Activated CD8-positive, alpha-beta T cell treated with anti-CD3 and anti-CD28 coated beads, Interleukin-2, amount 10 ng/mL, durations not matched to agents 7 days and 5 days (primary cell): ENCODE measurements at places on chromosomes 12 and 14. TPM values are rescaled to one million over a fixed set of nuclear protein-coding genes. Genes with fewer than 3 reads are reported as not detected.

DNA sequence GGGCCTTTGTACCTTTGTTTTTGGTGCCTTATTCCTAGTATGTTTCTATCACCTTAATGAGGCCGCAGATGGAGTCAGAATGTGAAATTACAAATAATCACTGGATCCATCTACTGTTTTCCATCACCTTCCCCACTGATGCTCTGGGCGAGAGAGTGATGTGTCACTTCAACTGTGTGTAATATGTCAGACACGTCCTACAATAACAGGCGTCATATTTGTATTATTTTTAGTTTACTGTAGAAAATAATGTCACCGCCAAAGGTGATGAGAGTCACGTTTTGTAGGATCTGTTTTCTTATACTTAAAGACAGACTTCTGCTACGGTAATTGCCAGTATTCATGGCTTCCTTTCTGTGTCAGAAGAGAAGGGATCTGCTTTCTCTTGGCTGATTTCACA, 22.4 kb upstream of the P2RX4 start:
- H3K4me1 ChIP-seq = peaks cover 4% of the 10 kb centered on the region
- peaks cover 1% of the 10 kb centered on the region for H3K36me3 ChIP-seq
- H3K27me3 ChIP-seq = no peaks in the 10 kb centered on the region
- no peak for DNase-seq

DNA sequence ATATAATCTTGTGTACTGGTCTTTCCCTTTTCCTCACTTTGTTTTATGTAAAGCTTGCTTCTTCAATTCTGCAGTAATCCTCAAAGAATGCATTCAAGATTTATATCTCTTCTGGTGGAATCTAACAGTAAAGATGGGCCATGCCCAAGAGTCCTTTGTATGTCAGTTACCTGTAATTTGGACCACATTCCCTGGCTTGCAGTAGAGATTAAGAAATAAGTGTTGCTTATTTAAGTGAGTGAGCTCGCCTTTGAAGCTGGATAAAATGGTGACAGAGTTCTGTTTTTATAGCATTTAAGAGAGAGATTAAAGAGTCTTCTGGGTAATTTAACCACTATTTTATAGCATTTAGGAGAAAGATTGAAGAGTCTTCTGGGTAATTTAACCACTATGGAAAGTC, 262.1 kb upstream of the ATP2B1 start:
- no peak overlapping the region for H3K27ac ChIP-seq
- no peaks in the 10 kb centered on the region for H3K36me3 ChIP-seq
- no peak overlapping the region for H3K4me3 ChIP-seq
- no peaks in the 10 kb centered on the region for H3K27me3 ChIP-seq
- no peaks in the 10 kb centered on the region for H3K4me1 ChIP-seq

DNA sequence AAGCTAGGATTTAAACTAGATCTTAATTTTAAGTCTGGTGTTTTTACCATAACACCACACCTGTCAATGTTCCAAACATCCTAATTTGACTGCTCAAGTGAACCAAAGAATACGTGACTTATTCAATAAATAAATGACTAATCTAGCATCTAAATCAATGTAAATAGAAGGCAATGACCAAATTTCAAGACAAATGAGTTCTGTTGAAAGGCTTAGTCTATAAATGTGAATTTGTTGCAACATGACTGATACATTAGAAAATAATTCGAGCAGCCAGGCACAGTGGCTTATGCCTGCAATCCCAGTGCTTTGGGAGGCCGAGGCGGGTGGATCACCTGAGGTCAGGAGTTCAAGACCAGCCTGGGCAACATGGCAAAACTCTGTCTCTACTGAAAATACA, 15.1 kb downstream of the ZFC3H1 start:
- no peak overlapping the region for H3K4me3 ChIP-seq
- peaks cover 43% of the 10 kb centered on the region for H3K36me3 ChIP-seq
- no peak for DNase-seq
- no peaks in the 10 kb centered on the region for H3K27me3 ChIP-seq
- H3K27ac ChIP-seq = no peak overlapping the region

DNA sequence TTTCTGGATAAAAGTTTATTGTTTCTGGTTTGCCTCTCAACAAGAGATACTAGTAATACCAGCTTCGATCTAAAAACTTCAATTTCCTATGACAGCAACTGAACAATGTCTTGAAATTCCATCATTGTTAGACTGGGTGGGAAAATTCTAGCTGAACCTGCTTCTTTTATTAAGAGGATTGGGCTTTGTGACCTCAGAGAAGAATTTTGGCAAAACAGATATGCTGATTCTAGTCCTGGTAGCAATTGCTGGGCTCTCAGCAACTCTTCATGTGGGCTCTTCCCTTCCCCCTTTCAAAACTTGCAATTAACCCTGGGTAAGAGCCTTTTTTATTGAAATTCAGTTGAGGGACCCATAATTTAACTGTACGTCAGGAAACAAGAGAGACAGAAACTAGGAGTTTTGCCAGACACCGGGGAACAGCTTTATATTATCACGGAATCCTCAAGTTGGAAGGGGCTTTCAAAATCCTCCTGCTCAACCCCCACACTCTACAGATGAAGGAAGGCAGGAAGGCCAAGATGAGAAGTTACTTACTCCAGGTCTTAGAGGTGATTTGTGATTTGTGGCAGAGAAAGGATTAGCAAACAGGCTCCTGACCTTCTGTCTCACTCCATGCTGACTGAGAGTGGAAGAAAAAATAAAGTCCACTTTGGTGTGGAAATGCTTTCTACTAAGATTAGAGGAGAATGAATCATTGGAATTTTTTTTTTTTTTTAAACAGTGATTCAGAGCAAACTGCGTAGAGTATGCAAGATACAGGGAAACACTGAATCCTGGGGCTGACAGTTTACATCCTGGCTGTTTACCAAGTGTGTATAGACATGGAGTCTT, 239.0 kb upstream of the ATP2B1 start:
- H3K36me3 ChIP-seq = no peaks in the 10 kb centered on the region
- no peaks in the 10 kb centered on the region for H3K27me3 ChIP-seq
- no peak for DNase-seq
- H3K27ac ChIP-seq = no peak overlapping the region

Gene TAS2R8
- not detected for total RNA-seq

Gene CPSF6
- 95.6 TPM for total RNA-seq

- peaks cover 47% of the 10 kb centered on the region for H3K27me3 ChIP-seq
- H3K27ac ChIP-seq = no peak overlapping the region
- no peak overlapping the region for H3K4me3 ChIP-seq
- H3K36me3 ChIP-seq = no peaks in the 10 kb centered on the region
These were observed 4.5 kb upstream of the LTBP2 start for GRCh38 chr14:74616507-74616906.

DNA sequence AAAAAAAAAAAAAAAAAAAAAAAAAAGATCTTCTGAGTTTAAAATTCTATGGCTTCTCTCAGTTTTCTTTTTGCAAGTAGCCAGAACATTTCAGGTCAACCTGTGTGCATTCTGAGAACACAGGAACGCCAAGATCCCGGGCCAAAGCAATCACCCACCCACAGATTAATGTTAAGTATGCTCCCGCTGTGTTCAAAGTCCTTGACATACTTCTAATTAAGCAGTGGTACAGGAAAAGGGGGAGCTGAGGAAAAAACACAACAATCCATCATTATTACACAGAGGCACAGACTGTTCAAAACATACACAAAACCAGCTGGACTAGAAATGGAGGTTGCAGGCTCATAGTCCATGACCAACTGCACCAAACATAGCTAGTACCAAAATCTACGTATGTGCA, 2.8 kb downstream of the FBXO21 start:
- H3K27me3 ChIP-seq = peaks cover 8% of the 10 kb centered on the region
- DNase-seq = no peak
- H3K27ac ChIP-seq = no peak overlapping the region
- H3K4me1 ChIP-seq = peaks cover 25% of the 10 kb centered on the region

GRCh38 chr12:5988659-5989116, 43.6 kb upstream of the ANO2 start:
- no peak overlapping the region for H3K4me3 ChIP-seq
- H3K27ac ChIP-seq = no peak overlapping the region
- H3K27me3 ChIP-seq = no peaks in the 10 kb centered on the region
- peak; percentile 78 for DNase-seq

DNA sequence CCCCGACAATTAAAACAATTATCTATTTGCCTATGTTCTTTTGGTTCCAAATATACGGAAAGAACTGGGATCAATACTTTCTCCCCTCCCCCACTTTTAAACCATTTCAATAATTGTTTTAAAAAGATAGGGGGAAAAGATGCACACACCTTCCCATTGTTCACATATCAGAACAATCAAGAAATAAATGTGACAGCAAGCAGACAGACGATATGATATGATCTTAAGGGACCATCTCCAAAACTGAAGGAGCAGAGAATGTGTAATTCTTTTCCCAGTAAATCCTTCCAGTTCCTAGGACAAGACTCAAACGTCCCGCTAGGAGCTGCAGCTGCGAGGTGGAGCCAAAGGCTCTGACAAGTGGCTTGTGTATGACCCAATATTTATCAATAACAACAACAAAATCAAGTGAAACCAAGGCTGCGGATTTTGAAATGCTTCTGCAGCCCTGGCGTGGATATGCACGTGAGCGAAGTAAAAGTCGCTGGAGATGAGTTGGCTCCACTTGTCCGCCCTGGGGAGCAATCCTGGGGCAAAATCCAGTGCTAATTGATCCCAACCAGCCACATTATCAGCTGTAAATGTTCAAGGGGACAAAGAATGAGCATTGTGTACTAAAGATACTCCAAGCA, 8.2 kb upstream of the FOXG1 start:
- no peaks in the 10 kb centered on the region for H3K4me1 ChIP-seq
- no peak overlapping the region for H3K4me3 ChIP-seq
- no peaks in the 10 kb centered on the region for H3K36me3 ChIP-seq

Gene PTCSC3
- not detected for total RNA-seq

Gene PMCH
- not detected for total RNA-seq

DNA sequence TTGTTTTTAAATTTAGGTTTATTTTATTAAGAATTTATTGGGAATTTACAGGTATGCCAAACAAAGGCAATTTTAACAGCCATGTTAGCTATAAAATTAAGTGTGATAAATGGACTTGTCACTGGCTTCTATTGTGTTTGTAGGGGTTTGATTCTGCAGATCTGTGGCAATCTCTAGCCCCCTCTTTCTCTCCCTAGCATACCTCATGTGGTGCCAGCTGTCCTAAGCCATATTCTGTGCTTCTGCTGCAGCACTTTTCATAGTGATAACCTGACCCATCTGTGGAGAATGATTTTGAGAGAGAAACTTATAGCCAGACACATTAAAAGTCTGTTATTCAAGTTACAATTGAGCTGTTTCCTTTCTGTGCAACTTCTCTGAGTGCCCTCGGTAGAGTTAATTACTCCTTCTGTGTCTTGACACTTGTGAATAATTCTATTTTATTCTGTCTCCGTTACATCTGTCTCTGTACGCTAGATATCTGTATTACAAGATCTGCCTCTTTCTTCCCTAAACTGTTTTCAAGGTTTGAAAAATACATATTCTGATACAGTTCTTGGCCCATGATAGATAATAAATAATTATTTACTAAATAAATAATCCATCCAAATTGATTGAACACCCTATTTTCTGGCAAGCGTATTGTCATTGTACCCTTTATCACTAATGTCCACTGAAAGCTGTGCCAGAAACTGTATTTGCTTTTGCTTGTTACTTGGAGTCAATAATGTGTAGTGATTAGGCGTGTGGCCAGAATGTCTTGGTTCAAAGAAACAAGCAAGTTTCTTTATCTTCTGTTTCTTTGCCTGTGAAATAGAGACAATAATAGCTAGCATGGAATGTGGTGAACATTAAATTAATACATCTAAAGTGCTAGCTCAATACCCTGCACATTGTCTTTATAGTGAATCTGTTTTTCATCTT, 40.0 kb downstream of the FRS2 start:
- no peak for DNase-seq
- H3K4me1 ChIP-seq = peaks cover 10% of the 10 kb centered on the region
- no peak overlapping the region for H3K4me3 ChIP-seq
- no peak overlapping the region for H3K27ac ChIP-seq

DNA sequence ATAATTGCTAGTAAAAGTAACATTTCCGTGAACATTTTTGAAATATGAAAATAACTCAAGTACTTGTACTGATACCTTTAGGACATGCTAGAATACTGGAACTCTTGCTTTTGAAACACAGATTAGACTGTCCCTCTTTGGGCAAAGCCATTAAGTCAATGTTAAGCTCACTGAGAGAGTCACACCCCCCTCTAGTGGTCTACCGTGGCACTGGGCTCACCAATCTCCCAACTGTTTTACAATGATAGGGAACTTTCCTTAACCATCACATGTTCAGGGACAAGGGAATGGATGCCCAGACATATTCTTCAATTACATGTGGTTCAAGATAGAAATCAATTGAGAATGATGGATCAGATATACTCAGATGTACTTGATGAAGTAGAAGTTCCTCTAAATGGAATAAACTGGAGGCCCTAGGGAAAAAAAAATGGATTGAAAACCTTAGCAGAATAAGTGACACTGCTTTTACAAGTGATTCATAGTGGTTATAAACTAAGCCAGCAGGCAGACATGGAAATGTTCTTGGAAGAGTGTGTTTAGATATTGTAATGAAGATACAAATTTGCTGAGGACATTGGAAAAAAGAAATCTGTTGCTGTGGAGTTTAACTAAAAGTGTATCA, 17.8 kb downstream of the NANOG start:
- no peak overlapping the region for H3K27ac ChIP-seq
- peaks cover 3% of the 10 kb centered on the region for H3K27me3 ChIP-seq
- H3K4me1 ChIP-seq = no peaks in the 10 kb centered on the region
- no peaks in the 10 kb centered on the region for H3K36me3 ChIP-seq
- H3K4me3 ChIP-seq = no peak overlapping the region

- H3K4me3 ChIP-seq = no peak overlapping the region
- no peaks in the 10 kb centered on the region for H3K27me3 ChIP-seq
- no peaks in the 10 kb centered on the region for H3K4me1 ChIP-seq
- no peak overlapping the region for H3K27ac ChIP-seq
- DNase-seq = no peak
- no peaks in the 10 kb centered on the region for H3K36me3 ChIP-seq
These were observed 40.2 kb downstream of the MYF5 start for GRCh38 chr12:80756875-80757274.

Gene DEGS2
- total RNA-seq = 0.05 TPM

DNA sequence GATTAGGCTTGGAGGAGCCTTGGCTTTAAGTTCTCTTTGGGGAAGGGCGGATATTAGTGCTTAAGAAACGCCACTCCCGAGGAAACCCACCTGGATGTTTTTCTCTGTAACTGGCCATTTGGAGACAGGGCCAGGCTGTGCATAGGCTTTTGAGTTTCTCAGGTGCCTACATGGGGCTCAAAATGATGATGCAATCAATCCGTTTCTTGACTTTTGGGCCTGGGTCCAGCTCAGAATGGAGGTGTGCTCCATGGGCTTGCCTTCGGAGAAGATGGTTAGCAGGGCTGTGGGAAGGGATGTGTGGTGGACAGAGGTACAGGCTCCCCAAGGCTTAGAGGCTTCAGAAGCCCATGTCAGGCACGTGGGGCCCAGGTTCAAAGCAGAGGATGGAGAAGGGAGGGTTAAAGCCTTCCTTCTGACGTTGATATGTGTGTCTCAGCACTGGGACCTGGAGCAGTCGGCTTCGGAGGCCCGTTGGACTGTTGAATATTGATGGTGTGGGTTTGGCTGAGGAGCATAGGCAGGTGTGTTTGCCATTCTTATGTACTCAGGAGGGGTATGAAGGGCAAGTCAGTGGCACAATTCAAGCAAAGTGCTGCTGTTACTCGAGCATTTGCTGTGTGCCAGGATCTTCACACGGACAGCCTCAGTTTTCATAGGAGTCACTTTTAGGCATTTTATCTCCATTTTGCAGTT, 82.8 kb downstream of the SLC25A47 start:
- H3K27me3 ChIP-seq = no peaks in the 10 kb centered on the region
- H3K4me1 ChIP-seq = peaks cover 34% of the 10 kb centered on the region
- H3K4me3 ChIP-seq = no peak overlapping the region
- H3K36me3 ChIP-seq = no peaks in the 10 kb centered on the region
- no peak for DNase-seq

Gene KRT82
- not detected for total RNA-seq

Gene ARHGEF40
- total RNA-seq = 0.53 TPM
